ENCODE measurements at places on chromosomes 7 and 10.

- DNase-seq, result no peak
These were observed 30.6 kb upstream of the IKZF1 start for GRCh38 chr7:50273870-50274269.

GRCh38 chr7:91085175-91085574, 179.1 kb upstream of the FZD1 start:
- DNase-seq, result no peak

GRCh38 chr10:1683649-1684048, 53.7 kb downstream of the ADARB2 start:
- no peak for DNase-seq

- DNase-seq, result no peak
These were observed 10.3 kb downstream of the ZMIZ1 start for GRCh38 chr10:79079054-79079397.

- DNase-seq, result no peak
These were observed 178.2 kb downstream of the CCDC3 start for GRCh38 chr10:12823328-12823727.

- DNase-seq, result no peak
These were observed 15.9 kb downstream of the VSIR start for GRCh38 chr10:71757399-71757922.

- DNase-seq, result no peak
These were observed 652 bp upstream of the PODXL start for GRCh38 chr7:131556909-131557651.

GRCh38 chr7:105910172-105910571, 33.8 kb upstream of the ATXN7L1 start:
- DNase-seq, result no peak

DNA sequence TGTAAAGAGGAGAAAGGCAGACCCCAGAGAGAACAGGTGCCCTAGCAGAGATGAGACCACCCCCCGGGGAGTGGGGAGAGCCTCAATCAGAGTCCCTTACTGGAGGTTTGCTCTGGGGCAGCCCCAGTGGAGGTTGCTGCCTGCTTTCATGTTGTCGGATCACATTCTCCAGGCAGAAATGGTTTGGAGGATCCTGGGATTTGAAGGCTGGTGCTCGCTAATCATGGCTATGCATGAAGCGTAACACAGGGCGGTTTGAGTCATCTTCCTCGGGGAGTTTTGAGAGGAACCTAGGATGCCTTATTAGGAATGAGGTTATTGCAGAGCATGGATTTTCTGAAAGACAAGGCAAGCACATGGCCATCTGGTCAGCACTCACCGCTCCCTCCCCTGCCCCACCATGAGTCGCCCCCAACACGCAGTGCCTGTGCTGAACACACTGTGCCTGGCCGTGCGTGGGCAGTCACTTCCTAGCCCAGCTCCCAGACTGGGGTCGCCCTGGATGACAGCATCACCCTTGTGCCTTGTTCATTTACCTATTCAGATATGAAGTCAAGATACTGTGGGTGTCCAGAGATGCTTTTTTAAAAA, 319.9 kb downstream of the DPP6 start:
- DNase-seq, result no peak

GRCh38 chr10:117662126-117662525, 119.6 kb downstream of the EMX2 start:
- DNase-seq, result no peak

DNA sequence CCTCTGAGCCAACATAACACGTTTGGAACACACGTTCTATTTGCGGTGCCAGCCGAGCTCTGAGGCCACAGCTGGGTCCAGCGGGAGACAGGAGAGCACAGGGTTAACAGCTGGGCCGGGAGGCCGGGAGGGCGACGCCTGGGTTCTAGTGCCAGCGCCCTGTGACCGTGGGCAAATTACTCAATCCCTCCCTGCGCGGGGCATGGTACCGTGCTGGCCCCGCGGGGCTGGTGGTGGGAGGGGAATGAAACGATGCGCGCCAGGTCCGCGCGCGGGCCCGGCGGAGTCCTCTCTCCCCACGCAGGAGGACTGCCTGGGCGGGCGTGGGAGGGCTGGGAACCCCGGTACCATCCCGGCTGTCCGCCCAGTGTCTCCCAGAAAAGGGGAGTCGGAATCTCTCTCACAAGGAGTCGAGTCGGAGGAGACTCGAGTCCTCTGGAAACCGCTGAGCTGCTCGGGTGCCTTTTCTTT, 30.4 kb downstream of the LEP start:
- DNase-seq, result no peak

DNA sequence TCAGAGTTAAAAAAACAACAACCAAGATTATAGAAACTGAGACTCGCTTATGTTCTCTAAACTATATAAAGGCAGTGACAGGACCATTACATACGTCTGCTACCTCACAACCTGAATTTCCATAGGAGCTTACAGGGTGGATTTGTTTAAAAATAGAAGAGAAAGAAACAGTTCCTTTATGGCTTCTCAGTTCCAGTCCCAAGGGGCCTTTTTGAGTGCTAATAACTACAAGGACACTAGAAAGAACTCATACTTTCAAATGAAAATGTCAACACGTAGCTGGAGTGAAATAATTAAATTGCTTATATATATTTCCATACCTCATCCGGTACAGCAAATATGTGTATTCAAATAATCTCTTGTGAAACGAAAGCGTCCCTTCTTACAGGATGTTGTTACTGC, 19.7 kb downstream of the TSPAN12 start:
- no peak for DNase-seq

DNA sequence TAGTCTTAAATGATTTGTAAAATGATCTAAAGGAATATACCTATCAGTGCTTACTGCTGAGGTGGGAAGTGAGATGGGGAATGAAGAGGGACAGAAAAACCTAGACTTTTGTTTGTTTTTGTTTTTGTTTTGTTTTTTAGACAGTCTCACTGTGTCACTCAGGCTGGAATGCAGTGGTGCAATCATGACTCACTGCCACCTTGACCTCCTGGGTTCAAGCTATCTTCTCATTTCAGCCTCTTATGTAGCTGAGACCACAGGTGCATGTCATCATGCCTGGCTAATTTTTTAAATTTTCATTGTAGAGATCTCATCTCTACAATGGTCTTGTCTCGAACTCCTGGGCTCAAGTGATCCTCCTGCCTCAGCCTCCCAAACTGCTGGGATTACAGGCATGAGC, 116.4 kb upstream of the SEM1 start:
- no peak for DNase-seq

DNA sequence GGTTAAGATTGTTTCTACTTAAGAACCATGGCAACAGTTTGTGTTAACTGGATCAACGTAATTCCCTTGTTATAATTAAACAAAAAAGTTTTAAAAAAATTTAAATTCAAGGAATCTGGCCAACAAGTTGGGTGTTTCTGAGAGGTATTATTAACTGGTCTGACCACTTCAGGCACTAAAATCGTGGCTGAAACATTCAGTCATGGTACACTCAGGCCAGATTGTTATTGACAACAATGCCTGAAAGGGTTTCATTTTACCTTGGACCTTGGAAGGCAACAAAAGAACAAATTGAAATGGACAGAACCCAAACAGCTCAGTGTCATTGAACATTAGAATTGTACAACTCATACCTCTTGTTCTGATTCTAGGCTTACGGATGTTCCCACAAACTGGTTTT, 103.3 kb upstream of the ARMC3 start:
- DNase-seq, result no peak

DNA sequence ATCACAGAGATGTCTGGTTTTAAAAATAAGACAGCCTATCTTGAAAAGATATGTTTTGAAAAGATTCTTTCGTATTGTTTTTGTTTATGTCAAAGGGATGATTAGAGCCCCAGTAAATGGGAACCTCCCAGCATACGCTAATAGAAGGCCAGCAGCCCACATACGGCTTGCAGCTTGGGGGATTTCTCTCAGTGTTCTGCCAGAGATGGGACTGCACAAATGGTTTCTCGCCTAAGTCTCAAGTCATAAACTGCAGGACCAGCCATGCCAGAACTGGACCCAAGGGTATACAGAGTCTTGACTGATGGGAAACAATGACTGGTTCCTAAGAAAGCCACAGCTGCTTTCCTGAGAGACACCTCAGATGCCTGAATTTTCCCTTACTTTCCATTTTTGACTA, 306.9 kb upstream of the DGKB start:
- DNase-seq, result no peak

- DNase-seq, result no peak
These were observed 32.1 kb upstream of the LHFPL3 start for GRCh38 chr7:104296266-104296665.

DNA sequence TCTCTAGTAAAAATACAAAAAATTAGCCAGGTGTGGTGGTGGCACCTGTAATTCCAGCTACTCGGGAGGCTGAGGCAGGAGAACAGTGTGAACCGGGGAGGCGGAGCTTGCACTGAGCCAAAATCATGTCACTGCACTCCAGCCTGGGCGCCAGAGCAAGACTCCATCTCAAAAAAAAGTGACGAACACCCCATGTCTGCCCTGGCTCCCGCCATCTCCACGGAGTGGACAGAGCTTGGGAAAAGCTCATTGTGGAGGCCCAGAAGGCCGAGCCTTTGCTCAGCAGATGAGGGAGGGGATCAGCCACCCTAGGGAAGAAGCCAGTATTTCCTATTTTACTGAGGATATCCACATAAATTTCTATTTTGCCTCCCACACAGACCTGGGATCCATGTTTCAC, 136.8 kb downstream of the DIP2C start:
- DNase-seq, result no peak

- no peak for DNase-seq
These were observed 46.2 kb downstream of the RBM17 start for GRCh38 chr10:6135039-6135438.

GRCh38 chr10:57844387-57844998, 423.2 kb downstream of the IPMK start:
- no peak for DNase-seq

GRCh38 chr10:75492173-75492925, 60.9 kb downstream of the LRMDA start:
- no peak for DNase-seq

DNA sequence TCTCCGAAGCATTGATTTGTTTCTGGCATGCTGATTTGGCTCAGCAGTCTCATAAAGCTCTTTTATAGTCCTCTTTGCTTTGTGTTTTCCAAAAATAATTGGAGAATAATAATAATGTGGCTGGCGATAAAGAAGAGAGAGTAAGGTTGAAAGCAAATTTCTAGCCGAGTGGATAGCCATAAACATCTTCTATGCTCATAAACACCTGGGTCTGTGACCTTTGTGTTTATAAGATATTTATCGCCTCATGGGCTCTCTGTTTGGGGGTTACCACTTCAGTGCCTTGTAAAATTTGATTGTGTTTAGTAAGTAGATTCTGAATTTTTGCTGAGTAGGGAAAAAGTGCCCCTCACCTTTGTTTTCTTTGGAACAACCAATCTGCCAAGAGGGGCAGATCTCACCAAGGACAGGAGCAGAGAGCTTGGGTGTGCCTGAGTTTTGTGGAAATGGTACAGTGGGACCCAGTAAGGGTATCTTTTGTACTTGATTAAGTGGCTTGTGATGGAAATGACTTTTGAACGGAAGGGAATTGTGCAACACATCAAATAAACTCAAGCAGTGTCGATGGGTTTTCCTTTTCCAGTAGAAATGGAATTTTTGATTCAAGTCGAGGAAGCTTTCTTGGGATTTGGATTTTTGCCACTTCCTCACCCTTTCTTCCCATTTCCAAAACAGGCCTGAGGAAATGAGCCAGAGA, 220.5 kb downstream of the AUTS2 start:
- no peak for DNase-seq

DNA sequence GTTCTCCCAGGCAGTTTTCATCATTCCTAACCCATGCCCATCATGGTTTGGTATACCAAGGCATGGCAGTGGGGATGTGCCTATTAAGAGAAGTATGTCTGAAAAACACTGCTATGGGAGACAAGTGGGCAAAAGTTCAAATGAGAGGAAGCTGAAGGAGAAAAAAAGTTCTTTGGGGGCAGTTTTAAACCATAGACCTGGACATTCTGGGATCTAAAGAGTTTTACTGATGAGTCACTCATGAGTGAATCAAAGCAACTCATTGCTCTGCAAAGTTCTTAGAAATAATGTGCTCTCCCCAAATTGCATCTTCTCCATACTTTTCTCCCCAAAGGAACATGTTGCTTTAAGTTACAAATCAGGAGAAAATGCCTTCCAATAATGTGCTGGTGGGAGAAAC, 256.9 kb upstream of the MTPN start:
- no peak for DNase-seq
